ENCODE measurements at places on chromosomes 16 and 17.

DNA sequence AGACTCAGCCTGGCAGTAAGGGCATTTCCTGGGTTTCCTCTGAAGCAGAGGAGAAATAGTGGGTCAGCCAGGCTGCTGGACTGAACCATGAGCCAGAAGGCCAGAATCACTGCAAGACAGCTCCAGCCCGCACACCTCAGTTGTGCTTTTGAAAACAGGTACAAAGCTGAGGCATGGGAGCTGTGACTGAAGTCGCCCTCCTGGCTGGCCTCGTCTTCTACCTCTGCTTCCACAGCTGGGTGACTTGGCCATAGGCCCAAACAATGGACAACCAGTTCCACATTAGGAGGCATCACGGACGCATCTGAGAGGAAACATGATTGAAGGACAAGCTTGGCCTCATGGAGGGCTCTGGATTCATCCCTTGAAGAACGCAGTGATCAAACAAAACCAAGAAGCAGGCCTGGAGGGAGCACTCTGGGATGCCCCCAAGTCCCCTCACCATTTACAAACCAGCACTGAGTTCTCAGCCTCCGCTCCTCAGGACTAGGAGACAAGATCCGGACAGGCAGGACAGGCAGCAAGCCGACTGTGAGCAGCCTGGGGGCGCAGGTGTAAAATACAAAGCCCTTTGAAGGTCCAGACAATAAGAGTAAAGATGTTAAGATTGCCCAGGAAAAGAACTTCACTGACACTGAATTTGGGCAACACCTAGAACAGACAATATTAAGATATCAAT lies 68.7 kb downstream of the N4BP1 start:
- DNase-seq: no peak

DNA sequence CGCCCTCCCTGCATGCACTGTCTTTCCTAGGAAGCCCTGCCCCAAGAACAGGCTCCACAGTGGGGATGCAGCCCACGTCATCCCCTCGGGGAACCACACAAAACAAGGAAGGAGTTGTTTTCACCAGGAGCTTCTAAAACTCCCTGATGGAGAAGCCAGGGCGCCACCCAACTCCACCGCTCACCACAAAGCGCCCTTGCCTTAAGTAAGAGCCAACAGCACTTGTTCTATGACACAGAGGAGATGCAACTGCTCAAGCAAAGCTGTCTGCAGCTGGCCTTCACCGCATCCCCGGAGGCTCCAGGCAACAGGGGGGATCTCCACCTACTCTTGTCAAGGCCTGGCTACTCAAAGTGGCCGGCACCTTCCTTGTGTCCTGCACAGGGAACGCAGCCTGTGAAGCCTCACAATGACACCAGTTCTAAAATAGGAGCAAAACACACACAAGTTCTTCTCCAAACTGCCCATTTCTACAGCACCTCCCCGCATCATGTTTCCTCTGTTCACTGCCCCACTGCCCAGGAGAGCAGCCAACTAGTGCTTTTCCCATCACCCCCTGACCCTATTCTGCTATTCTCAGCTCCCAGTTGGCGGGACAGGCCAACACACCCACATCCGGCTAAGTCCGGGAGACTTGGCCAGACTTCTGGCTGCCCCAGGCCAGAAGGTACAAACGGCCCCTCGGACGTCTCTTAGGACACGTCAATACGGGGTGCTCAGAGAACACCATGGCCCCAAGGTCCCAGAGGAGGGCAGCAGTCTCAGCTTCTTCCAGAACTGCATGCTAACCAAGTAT lies 24.2 kb downstream of the MPG start:
- DNase-seq: no peak

- no peak for DNase-seq
Measured at GRCh38 chr16:88331989-88332920, 50.5 kb upstream of the ZNF469 start.

DNA sequence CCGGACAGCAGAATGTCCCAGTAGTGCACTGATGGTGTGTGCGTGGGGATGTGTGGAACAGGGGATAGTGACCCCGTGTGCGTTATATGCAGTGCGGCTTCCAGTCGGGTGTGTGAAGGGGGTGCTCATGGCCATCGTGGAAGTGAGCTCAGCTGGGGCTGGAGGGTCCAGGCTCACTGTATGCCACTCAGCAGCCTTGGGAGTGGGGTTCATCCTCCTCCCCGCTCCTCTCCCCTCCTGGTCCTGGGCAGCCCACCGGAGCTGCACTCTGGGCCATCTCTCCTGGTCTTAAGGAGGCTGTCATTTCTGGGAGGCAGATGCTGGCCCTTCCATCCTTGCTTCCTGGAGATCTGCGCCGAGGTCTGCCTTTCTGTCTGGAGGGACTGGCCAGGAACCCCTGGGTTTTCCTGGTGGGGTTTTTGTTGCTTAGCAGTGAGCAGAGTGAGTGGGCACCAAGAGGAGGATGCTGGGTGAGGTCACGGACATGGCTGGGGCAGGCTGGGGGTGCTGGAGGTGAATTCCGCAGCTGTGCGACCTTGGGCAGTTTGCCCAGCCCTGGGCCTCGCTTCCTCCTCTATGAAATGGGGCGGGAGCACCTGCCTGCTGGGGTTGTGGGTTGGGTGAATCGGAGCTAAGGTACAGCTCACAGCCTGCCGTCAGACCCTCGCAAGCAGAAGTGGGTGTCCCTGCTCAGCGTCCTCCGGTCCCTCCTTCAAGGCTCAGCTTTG lies 164.1 kb downstream of the SEC14L1 start:
- DNase-seq: no peak

DNA sequence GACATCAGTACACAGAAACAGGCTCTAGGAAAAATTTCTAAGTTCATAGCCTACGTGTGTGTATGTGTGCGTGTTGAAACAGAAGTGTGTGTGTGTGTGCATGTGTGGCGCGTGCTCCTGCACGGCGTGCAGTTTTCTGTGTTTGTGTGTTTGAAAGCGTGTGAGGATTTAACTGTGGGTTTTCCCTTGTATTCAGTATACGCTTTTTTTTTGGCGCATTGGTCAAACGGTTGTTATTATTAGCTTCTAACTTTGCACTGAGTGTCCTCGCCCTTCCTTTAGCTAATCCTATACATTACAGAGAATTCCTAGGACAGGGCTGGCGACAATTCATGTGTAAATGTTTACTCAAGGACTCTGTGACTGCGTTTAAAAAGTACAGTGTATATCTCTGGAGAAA lies 23.0 kb downstream of the TMC6 start:
- no peak for DNase-seq

DNA sequence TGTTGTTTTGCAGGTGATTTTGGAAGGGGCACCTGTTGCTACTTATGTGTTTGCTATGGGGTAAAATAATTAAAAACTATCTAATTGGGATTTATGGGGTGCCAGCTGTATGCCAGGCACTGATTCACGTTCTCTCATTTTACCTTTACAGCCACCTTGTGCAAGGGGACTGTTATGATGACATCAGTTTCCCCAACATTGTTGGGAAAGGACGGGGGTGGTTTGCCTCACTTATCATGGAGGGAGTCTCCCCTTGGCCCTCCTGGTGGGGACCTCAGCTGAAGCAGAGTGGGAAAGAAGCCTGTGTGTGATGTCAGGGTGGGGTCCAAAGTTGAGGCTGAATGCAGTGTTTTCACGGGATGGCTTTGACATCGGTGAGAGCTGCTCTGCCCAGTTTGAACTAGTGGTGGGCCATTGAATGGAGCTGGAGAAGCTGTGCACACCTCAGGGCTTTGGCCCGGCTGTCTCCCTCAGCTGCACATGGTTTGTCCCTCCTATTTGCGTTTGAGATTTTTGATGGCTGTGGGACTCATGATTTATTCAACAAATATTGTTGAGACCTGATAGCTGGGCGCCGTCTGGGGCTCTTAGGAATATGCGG lies 36.1 kb downstream of the CMIP start:
- no peak for DNase-seq

DNA sequence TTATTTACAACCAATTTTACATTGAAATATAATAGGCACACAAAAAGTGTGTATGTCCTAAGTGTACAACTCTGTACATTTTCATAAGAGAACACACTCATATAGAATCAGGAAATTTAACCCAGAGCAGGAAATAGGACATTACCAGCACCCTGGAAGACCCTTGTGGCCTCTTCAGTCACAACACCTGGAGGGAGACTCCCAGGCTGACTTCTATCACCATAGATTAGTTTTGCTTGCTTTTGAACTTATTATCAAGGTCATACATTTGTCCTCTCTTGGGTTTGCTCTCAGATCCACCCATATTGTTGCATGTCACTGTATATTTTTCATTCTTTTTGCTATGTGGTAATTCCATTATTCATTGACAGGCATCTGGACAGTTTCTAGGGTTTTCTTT lies 5.8 kb downstream of the RIPOR1 start:
- DNase-seq: no peak

DNA sequence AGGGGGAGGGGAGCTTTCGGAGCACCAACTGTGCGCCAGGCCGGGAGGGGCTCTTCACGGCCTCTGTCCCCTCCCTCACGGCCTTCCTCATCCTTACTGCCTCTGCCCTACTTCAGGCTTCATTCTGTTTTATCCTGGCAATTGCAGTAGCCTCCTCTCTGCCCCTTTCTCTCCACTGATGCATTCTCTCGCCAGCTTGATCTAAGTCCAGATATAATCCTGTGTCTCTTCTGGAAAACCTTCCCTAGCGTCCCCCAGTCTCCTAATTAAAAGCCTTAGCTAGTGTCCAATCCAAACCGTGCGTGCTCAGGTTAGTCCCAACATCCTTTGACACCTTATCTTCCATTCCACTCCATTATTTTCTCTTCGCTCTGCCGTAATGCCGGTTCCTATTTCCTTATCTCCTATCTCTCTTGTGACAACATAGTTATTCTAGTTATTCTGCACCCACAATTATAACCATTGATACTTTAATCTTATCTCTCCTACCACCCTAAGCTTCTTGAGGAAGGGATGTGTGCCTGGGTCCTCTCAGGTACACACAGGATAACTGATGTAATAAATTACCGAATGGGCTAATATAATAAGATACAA lies 869 bp downstream of the ZNF48 start:
- DNase-seq: no peak

GRCh38 chr16:24130494-24131085 lies 125.5 kb upstream of the CACNG3 start:
- DNase-seq: no peak

DNA sequence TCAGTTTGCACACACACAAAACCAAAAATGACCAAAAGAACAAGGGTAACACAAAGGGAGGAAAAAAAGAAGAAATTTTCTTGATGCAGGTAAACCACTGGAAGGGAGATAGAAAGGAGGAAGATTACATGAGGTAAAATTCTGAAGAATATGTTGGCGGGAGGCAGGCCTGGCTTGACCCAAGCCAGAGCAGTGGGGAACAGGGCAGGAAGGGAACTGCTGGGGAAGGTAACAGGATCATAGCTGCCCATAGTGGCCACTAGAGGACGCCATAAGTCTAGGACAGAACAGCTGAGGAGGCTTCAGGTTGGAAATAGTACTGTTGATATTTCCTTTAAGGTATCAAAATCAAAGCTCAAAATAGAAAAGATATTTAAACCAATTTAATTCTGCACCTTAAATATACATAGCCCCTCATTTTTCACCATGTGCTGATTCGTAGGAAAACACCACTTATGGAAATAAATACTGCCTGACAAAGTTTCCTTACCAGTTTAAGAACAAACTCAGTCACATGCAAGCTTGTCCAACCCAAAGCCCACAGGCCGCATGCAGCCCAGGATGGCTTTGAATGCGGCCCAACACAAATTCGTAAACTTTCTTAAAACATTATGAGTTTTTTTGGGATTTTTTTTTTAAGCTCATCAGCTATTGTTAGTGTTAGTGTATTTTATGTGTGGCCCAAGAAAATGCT lies 15.5 kb downstream of the VPS35 start:
- no peak for DNase-seq

DNA sequence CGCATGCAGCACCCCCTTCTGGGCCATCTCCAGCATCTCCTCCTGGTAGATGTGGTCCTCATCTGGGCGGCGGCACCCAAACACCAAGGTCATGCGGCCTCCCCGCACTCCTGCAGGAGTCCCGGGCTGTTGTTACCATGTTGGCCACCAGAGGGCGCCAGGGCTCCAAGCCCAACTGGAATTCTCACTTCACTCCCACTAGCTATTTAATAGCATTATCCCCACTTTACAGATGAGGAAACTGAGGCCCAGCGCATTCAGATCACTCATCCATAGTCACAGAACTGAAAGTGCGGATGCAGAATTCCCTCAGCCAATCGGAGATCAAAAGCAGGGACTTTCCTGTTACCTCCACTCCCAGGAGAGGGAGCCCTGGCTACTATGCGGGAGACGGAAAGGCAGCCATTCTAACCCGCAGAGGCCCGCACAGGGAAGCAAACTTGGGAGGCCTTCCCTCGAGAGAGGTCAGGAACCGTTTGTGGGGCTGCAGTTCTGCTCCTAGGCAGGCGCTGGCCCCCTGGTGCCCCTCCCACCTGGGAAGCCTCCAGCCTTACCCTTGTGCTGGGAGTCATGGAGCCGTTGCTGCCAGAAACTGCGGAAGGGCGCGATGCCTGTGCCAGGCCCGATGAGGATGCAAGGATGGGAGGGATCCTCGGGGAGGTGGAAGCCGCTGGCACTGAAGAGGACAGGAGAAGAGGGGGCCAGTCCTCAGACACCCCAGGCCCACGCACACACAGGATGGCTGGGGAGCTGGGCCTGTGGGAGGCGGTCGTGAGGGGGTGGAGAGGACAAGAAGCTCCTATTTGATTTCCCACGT lies 40.1 kb downstream of the NOS2 start:
- DNase-seq: no peak

- DNase-seq: no peak
Measured at GRCh38 chr16:19210280-19210924, 42.4 kb downstream of the SYT17 start.

- no peak for DNase-seq
Measured at GRCh38 chr17:20071824-20072691, 62.9 kb downstream of the SPECC1 start.

DNA sequence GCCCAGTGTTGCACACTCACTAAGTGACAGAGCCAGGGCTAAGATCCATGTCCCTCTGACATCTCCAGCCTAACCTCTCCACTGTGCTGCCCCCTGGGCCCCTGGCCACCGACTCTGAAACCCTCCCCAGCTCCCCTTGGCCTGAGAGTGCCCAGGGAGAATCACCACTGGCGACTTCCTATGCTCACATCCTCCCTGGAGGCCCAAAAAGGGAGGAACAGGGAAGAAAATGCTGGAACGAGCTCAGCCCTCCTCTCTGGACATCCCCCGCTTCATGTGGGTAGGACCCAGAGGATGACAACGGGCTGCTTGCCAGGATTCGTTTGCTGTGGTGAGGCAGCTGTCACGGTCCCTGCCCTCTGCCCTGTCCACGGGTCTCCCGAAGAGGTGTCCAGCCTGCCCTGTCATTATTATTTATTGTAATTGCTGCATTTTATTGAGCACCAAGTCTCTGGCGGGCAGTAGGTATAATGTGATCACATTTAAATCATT lies 153.5 kb upstream of the RPL38 start:
- no peak for DNase-seq

- DNase-seq: no peak
Measured at GRCh38 chr17:74566132-74566753, 1.1 kb downstream of the CD300H start.

GRCh38 chr17:43319293-43320124 lies 79.3 kb upstream of the ARL4D start:
- DNase-seq: no peak

GRCh38 chr17:65049085-65049756 lies 7.3 kb downstream of the GNA13 start:
- no peak for DNase-seq

- no peak for DNase-seq
Measured at GRCh38 chr17:60442271-60443173, 20.2 kb downstream of the CHCT1 start.

All from cerebellar nuclear complex (tissue), 1 donor.